ENCODE measurements at places on chromosomes 13 and 19.

DNA sequence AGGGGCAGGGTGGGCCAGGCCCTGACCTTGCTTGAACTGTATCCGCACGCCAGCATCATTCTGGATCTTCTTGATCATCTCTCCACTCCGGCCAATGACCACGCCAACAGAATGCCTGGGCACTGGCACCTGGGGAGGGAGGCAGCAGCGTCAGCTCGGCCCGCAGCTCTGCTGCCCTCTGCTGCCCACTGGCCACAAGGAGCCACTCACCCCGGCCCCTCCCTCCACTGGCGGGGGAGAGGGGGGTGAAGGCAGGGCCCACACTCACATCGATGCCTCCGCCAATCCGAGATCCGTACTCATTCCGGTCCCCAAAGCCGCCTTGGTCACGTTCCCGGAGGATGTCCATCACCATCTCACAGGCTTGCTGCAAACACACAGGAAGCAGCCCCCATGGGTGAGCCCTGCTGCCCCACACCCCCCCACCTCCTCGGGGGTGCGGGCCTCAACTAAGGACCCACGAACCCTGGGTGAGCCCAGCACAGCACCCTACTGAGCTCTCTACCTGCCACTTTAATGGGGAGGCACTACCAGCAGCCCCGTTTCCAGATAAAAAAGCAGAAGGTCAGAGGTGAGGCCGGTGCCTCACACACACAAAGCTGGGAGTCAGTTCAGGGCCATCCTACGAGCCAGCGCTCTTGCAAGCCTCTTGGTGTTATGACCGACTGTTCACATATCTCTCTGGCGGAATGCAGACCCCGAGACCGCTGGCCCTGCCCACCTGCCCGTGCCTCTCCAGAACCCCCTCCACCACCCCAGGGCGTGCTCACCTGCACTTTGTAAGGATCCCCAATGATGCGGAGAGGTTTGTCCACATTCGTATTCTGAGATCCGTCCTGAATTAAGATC is 6.7 kb downstream of the KHSRP start:
- no peak for DNase-seq

GRCh38 chr19:43634872-43635560 is 4.6 kb downstream of the CADM4 start:
- no peak for DNase-seq

GRCh38 chr19:2969104-2969504 is 8.3 kb upstream of the TLE6 start:
- no peak for DNase-seq

- no peak for DNase-seq
Measured at GRCh38 chr13:22141716-22142115, 470.8 kb downstream of the FGF9 start.

Data from activated CD8-positive, alpha-beta memory T cell treated with anti-CD3 and anti-CD28 coated beads for 1 hour (primary cell).